ENCODE measurements at places on chromosomes 5 and 9.

DNA sequence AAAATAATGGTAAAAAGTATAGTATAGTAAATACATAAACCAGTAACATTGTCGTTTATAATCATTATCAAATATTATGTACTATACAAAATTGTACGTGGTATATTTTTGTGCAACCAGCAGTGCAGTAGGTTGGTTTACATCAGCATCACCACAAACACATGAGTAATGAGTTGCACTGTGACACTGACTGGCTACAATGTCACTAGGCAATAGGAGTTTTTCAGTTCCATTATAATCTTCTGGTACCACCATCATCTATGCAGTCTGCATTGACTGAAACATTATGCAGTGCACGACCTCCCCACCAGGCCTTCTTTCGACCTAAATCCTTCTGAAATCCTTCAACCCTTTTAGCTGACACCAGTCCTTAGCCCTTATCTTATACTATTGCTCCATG is 105.8 kb downstream of the SREK1 start:
- no peak for DNase-seq

GRCh38 chr9:122133263-122133983 is 26.2 kb downstream of the NDUFA8 start:
- DNase-seq: no peak

DNA sequence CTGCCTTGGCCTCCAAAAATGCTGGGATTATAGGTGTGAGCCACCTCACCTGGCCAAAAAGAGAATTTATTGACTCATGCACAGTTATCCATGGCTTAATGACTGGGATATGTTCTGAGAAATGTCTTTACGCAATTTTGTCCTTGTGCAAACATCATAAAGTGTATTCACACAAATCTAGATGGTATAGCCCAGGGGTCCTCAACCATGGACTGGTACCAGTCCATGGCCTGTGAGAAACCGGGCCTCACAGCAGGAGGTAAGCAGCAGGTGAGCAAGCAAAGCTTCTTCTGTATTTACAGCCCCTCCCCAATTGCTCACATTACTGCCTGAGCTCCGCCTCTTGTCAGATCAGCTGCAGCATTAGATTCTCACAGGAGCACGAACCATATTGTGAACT is 12.4 kb upstream of the SIL1 start:
- no peak for DNase-seq

DNA sequence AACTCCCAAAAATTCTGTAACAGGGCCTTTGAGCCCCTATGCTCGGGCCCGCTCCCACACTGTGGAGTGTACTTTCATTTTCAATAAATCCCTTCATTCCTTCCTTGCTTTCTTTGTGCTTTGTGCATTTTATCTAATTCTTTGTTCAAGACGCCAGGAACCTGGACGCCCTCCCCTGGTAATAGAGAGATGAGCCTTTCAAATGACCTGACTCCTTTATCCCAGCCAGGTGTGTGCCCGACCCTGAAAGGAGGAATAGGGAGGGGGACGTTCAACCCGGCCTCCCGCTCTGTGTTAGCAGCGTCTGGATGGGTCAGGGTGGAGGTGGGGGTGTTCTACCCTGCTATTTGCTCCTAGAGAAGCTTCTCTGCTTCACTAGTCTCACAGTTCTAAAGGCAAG is 53.9 kb downstream of the FXN start:
- DNase-seq: no peak

DNA sequence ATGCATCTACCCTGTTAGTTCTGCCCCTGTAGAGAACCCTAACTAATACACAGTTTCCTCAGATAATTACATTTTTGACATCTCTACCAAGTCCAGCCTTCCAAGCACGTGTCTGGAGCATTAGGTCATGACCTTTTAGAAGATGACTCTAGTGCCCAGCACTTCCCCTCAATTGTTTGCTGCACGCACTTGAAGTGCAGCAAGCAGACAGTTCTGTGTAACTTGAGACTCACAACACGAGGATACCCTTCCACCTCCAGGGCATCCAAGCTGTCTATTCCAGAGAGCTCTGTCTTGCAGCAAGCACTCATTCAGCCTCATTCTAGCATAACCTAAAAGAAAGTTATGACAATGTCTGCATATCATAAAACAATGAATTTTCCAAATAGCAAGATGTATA is 1410.5 kb upstream of the CDH18 start:
- DNase-seq: no peak

DNA sequence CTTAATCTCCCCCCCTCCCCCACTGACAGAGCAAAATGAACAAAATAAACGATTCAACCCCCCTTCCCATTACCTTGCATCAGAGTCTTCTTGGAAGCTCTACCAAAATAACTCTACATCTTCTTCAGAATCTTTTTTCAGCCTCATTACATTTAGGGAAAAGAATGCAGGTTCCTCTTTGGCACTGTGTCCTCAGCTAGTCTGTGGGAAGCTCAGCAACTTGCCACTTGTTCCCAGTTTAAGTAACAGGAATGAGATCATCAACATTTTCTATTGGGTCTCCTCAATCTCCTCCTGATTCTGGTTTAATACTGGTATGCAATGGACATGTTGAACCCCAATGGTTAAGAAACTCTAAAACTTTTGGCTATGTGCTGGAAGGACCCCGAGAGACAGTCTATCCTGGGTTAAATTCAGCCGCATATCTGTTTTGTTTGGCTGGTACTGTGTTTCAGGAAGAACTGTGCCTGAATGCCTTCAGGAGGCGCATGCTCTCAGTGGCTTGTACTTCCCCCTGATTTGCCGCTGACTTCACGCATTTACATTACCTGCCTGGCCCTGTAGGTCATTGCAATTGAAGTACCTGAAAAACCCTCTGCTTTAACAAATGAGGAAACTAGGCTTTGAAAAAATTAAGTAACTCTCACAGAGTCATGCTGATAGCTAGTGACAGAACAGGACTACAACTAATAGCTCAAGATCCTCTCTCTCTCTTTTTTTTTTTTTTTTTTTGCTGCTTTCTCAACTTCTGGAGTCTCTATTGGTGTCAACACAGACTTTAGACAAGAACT is 78.1 kb upstream of the HMHB1 start:
- no peak for DNase-seq

- no peak for DNase-seq
Observed at GRCh38 chr5:166672431-166672830, 1619.0 kb upstream of the WWC1 start.

DNA sequence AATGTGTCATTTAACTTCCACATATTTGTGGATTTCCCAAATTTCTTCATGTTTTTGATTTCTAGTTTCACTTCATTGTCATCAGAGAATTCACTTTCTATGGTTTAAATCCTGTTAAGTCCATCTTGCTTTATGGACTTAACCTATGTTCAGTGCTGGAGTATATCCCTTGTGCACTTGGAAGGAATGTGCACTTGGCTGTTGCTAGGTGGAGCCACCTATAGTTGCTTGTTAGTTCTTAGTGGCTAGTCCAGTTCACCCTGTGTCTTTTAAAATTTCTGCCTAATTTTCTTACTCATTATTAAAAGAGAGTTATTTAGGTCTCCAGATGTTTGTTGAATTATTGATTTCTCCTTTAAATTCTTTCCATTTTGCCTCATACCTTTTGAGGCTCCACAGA is 1472.5 kb upstream of the CDH6 start:
- DNase-seq: no peak

DNA sequence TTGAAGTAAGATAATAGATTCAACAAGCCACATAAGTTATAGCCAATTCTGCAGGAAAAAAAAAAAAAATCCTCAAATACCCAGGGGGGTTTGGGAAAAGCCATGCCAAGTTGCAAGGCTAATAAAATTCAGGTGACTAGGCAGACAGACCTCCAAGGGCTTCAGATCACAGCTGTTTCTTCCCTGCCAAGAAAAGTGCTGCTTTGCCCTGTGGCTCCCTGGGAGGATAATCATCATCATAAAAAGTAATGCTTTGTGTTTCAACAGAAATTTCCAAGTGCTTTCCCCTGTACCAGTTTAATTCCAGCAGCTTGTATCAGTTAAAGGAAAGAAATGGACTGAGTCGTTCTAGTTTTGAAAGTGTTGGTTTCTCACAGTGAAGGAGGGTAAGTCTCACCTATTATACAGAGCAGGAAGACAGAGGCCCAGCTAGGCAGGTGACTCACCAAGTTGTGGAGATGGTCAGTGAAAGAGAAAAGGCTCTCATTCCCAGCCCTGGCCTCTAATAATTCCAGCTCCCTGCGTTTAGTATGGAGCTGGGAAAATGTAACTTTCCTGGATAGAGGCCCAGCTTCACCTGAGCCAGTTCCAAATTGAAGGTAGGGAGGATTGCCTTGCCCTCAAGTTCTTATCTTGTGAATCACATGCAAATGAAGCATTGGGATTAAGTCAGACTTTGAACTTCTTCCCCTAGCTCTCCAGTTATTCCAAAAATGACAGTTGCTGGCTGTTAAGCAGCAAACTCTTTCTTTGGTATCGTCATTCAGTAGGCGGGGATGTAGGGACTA is 263.4 kb downstream of the GRIA1 start:
- DNase-seq: no peak

DNA sequence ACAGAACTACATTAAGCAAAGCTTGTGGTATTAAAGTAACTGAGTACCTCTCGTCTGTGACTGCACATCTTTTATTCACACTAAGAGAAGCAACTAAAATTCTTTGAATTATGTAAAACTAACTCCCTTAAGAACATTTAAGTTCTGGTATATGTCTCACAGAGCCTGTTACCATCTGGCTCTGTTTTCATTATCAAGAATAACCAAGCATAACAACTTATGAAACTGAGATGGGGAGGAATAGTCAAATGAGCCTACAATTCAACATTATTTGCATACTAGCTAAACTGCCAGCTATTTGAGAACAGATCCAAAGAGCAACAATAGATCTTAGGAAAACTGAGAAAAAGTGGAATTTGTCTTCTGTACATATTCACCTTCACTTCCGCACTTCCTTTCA is 25.3 kb upstream of the ISOC1 start:
- no peak for DNase-seq

- no peak for DNase-seq
Observed at GRCh38 chr5:142537938-142538337, 148.0 kb downstream of the FGF1 start.

DNA sequence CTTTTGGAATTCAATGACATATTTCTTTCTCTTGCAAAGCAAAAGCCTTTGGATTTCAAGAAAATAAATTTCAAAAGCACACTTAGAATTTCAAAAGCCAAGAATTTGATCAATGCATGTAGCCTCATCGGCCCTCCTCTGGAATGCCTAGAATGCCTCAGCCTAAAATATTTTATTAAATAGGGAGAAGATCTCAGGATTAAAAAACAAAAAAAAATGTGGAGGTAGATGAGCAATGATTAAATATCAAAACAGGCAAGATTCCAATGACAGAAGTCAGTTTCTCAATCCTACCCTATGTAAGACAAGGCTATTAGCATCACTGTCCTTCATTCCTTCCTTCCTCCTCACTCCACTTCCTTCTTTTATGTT is 169.0 kb downstream of the CDH6 start:
- no peak for DNase-seq

DNA sequence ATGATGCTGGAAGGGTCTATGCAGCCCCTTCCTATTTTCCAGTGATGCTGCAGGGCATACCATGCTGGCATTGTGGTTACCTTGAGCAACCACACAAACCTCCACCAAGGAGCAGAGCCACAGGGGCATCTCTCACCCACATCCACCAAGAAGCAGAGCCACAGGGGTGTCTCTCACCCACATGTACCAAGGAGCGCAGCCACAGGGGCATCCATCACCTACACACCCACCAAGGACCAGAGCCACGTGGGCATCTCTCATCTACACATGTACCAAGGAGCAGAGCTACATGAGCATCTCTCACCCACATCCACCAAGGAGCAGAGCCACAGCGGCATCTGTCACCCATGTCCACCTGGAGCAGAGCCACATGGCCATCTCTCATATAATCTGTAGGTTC is 8.8 kb upstream of the GM2A start:
- no peak for DNase-seq

- DNase-seq: no peak
Observed at GRCh38 chr9:76761448-76761847, 2.8 kb upstream of the PCA3 start.

- DNase-seq: no peak
Observed at GRCh38 chr9:98291820-98292219, 36.4 kb upstream of the TBC1D2 start.

- DNase-seq: no peak
Observed at GRCh38 chr5:76271836-76272235, 131.2 kb upstream of the IQGAP2 start.

- DNase-seq: no peak
Observed at GRCh38 chr5:69271376-69271775, 36.7 kb downstream of the CDK7 start.

DNA sequence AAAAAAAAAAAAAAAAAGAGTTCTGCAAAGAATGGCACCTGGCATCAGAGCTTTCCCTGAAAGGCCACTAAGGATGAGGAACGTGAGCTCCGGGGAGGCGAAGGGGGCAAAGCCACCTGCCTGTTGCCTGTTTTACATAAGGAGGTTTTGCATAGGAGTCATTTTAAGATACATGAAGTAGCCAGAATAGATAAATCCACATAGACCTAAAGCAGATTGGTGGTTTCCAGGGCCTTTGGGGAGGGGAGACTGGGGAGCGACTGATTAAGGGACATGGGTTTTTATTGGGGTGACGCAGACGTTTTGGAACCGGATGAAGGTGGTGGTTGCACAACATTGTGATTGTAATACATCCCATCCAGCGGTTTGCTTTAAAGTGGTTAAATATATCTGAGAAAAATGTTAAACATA is 7.1 kb downstream of the NEK6 start:
- DNase-seq: no peak

GRCh38 chr5:135887447-135887864 is 8.2 kb downstream of the IL9 start:
- peak; percentile 23 for DNase-seq

DNA sequence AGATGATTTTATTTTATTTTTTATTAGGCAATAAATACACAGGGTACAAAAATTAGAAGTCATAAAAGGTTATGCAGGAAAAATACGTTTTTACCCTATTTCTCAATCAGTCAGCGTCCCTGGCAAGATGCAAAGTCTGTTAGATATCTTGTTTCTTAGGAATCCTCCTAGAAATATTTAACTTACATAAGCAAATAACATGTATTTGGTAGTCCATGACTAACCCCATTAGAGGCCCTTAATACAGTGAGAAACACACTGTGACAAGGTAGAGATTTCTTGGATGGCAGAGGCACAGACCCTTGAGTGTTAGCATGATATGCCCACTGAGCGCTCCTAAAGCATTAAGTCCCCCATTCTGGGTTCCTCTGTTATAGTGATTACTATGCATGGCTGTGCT is 121.2 kb upstream of the ADAMTSL1 start:
- no peak for DNase-seq

DNA sequence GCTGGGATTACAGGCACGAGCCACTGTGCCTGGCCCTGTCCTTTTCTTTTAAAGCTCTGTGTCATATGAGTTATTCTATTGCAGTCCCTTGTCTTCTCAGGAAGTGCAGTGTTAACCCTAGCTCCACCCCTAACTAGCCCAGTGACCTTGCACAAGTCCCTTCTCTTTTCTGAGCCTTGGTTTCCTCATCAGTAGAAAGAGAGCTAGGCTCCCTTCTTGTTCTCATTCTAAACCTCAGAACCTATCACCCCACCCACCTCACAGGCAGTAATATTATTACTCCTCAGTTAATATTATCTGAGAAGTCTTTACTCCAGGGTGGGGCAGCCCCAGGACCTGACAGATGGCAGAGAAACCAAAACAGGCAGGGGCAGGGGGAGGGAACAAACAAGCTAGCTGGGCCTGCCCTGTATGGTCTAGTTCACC is 7.2 kb downstream of the CYFIP2 start:
- no peak for DNase-seq

Data from stimulated activated CD8-positive, alpha-beta memory T cell treated with anti-CD3 and anti-CD28 coated beads, Interleukin-7, amount 100 ng/mL, for 1 hour (primary cell).